ENCODE measurements at places on chromosomes 2 and 18.

DNA sequence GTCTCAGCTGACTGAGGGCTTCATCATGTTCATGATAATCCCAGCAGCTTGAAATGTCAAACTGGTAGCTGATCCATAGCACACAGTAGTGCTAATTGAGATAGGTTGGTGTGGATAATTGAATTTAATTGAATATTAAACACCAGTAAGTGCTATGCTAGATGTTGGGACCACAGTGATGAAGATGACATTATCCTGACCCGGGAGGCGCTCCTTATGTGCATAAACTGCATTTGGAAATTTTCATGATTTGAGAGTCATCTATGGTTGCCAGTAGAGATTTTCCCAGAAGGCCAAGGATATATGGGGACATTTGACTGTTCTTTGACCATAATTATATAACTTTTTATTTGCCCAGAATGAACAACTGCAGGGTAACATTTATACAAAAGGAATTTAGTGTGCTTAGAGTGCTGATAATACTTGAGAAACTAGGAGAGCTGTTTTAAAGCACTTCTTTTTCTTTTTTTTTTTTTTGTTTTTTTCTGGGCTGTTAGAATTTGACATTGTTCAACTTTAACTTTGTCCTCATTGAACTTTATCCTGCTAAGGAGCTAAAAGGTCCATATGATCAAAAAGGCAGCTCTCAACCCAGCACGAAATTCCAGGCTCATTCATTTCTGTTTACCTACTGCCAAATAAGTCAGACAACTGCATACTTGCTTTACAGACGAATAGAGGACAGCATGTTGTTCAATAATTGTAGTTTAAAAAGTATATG, 242.8 kb downstream of the NEDD4L start:
- DNase-seq = no peak

GRCh38 chr2:162477011-162477410, 133.1 kb downstream of the GCA start:
- no peak for DNase-seq

DNA sequence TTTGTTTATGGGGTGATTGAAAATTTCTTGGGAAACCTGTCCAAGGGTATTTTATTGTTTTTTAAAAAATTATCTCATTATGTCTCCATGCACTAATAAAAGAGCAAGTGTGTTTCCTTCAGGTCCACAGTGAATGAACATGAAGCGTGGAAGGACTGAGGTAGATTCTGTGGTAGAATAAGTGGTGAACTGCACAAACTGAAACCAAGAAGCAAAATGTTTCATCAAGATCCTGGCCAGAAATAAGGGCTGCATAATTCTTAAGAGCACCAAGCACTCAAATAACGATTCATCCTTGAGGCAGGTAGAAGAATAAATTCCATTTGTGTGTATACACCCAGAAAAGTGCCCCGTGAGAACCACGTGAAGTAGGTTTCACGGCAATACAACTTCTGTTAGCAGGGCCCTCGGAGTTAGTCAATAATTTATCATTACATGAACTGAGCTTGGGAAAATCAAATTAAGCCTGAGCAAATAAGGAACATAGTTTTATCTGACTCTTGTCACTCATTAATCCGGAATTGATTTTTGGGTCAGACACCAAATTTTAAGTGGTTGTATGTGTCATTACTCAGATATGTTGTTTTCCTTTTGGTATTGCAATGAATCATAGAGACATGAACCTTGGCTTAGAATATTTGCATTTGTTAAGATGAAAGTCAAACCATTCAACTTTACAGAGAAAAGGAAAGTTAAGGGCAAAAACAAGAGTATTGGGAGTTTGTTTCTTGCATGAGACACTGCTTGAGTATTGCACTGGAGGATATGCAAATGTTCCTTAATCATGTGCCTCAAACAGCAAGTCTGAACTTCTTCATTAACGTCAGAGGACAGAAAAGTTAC, 472.6 kb upstream of the NETO1 start:
- DNase-seq = no peak

- DNase-seq = no peak
Measured at GRCh38 chr2:45009928-45010701, 863 bp upstream of the SIX2 start.

DNA sequence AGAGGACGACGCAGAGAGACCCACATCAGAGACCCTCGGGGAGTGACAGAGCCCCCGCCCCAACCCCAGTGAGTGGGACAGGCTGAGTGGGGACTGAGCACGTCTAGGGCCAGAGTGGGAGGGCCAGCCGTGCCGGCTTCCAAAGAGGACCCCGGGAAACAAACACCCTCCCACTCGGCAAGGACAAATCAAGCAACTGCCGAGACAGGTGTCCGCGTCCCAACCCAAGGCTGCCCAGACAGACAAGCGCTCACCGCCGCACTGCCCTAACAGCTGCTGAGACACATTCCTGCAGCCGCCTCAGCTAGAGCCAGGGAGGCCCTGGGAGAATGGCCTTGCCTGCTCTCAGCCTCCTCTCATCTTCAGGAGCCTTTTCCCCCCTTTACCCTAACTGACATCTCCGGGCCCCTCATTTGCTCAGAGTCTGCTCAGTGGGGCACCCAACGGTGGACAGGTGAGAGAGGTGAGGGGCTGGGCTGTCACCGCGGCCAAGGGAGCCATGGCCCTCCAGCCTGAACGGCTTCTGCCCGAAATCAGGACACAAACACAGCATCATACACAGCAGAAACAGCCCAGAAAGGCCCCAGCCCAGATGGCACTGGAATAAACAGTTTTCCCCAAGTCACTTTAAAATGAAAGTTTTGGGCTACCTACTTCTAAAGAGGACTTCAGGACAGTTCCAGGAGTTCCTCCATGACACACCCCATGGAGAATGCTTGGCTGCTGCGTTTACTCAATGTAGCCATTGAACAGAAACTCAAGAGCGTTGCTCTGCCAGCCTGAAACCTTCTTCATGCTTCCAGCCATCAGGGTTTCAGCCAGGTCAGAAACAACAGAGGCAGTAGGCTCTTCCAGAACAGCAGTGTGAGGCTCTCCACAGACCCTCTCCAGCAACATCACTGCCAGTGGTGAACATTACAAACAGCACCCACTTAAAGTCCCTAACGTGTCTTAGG, 23.6 kb downstream of the SLC66A2 start:
- no peak for DNase-seq

GRCh38 chr2:239965318-239965717, 59.8 kb downstream of the NDUFA10 start:
- DNase-seq = no peak

DNA sequence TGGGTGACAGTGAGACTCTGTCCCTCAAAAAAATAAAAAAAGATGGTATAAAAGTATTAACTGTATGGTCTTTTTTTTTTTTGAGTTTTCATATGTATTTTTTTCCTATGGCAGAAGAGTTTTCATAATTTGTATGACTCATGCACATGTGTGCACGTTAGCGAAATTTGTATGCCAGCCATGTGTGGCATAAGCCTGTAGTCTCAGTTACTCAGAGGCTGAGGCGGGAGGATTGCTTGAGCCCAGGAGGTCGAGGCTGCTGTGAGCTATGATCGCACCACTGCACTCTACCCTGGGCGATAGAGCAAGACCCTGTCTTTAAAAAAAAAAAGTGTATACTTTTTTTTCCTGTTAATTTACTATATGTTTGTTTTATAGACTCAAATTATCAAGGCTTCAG, 160.8 kb downstream of the TGIF1 start:
- DNase-seq = no peak

DNA sequence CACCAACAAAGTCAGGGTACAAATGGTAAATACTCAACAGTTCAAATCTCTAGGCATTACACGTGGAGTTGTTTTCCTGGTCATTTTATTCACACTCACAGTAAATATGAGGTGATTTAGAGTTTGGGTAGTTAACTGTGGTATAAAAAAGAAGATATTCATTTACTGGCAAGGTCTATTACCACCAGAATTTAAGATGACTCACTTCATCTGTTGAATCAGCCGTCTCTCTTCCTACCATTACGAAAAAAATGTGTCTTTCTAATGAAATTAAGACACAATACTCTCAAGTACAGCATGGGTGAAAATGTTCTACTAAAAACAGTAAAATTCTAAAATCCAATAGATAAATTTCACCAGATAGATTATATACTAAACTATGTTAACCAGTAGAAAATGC, 21.0 kb upstream of the GPR75 start:
- no peak for DNase-seq

DNA sequence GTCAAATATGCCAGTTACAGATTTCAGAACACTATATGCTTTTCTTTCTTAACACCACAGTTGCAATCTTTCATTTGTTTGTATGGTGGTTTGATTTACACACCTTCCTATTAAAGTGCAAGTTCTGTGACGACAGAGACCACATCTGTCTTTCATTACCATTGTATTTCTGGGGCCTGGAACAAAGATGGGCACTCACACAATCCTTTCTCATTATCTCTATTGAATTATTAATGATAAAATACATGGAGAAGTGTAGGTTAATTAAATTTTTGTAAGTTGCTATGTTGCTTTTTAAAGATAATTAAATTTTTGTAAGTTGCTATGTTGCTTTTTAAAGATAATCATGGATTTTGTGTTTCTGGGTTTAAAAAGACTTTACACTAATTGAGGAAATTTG, 79.9 kb downstream of the KCTD18 start:
- no peak for DNase-seq

GRCh38 chr2:200603972-200604371, 18.2 kb downstream of the AOX1 start:
- DNase-seq = no peak

DNA sequence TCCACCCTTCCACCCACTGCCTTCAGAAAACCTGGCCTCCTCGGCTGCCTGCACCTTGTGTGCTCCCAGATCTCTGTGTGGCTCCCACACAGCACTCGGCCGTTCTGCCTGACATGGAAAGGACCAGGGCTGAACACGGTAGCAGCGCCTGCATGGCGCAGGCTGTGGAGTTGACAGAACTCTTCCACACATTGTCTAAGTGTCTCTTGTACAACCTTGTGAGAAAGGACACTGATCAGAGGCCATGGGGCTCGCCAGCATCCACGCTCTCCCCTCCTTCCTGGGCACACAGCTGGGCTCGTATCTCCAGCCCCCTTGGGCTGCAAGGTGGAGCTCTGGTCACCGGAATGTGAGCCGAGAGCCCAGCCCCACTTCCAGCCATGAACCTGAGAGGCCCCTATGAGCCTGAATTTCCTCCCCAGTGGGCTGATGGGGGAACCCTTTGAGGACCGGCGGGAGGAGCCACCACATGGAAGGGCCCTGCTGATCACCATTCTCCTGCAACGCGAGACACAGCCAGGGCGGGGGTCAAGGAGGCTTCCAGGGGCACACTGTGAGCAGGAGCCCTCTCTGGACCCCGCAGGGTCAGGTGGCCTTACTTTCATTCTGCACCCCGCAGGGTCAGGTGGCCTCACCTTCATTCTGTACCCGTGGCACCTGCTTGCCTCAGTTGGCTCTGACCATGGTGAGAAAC, 314.2 kb upstream of the MYT1L start:
- DNase-seq = no peak

- peak; percentile 25 for DNase-seq
Measured at GRCh38 chr2:219119422-219120043, 41.1 kb downstream of the NHEJ1 start.

DNA sequence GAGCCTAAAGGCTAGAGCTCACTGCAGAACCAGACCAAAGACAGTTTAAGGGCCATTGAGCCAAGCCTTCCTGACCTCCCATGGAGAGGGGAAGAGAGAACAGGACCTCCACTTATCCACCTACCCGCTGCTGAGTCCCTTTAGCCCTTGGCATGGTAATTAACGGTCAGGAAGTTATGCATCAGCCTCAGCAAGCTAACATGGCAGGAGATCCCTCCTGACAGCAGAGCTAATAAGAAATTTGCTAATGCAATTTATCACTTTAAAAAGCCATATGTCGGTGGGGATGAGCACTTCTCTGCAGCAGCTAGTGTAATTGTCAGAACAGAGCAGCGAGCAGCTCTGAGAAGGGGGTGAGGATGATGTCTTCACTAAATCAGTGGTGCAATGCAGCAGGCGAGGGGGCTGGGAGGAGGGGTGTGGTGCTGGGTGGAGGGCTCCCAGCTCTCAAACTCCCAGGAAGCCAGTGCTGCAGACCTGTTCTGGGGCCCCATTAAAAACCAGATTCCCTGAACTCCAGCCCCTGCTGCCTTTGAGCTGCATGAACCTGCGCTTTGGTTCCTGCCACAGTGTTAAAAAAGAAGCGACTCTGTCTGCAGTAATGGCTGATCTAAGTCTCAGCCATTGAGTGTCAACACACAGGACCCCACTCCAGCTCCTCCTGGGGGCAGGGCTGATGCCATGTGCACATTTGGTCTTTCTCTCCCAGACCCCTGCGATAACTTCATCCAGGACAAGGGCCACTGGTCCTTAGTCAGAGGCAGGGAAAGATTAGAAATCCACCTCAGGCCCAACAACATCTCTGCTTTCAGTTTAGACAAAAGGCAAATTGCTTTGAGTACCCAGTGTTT, 84.2 kb upstream of the STPG4 start:
- DNase-seq = no peak

Measured in NCI-H774 (cell line).